ENCODE measurements at places on chromosomes 16 and 17.

DNA sequence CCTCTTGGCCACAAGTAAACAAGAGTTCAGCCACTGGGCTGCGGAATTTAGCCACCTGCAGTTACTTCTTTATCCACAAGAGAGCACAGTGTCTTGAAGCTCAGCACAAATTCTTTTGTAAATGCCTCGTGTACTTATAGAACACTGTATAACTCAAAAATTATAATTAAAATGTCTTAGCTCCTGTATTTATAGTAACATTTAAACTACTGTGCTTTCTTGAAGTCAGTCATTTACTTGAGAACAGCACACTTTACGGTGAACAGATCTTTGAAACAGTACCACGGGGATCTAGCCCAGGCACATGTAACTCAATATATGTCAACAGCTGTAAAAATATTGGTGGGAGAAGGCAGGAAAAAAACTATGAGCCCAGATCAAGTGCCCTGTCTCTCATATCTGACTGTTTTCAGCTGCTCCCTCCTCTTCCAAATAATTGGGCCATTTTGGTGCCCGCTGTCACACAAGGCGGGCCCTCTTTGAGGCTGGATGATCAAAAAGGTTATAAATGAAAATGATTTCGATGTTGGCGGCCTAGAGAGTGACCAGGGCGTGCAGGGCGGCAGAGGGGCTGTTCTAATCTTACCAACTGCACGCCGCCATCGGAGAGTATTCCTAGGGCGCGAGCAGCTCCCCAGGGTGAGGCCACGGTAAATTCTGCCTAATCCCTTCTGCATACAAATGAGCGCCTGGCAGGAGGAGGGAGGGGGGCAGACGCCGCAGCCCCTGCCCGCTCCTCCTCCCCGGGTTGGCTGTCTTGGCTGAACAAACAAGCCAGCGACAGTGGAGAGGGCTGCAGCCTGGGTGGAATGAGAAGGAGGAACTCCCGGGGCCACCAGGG, 183.2 kb downstream of the C16orf78 start:
- DNase-seq, result peak; percentile 34

GRCh38 chr16:1108299-1109252, 12.5 kb upstream of the C1QTNF8 start:
- no peak for DNase-seq

GRCh38 chr17:34886831-34887230, 74.4 kb downstream of the CCT6B start:
- no peak for DNase-seq

DNA sequence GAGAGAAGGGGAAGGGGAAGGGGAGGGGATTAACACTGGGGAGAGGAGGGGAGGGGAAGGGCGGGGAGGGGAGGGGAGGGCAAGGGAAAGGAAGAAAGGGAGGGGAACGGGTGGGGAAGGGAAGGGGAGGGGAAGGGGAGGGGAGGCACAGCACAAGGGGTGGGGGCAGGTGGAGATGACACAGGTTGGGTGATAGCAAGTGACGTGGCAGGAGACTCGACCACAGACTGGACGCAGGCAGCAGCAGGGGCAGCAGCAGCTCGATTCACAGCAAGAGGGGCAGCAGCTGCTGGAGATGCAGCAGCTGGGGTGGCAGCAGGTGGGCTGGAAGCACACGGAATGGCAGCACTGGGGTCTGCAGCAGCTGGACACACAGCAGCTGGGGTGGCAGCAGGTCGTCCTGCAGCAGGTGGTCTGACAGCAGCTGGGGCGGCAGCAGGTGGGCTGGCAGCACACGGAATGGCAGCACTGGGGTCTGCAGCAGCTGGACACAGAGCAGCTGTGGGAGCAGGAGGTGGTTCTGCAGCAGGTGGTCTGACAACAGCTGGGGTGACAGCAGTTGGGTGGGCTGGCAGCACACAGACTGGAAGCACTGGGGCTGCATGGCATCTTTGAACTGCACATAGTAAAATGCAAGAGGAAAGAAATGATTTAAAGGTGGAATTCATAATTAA, at the start of gene KRTAP4-16:
TSS of gene KRTAP4-16 (minus strand) at position 624 of the 674 bp plus-strand sequence. CDS start at position 624, 0 bp downstream.
- DNase-seq, result no peak

DNA sequence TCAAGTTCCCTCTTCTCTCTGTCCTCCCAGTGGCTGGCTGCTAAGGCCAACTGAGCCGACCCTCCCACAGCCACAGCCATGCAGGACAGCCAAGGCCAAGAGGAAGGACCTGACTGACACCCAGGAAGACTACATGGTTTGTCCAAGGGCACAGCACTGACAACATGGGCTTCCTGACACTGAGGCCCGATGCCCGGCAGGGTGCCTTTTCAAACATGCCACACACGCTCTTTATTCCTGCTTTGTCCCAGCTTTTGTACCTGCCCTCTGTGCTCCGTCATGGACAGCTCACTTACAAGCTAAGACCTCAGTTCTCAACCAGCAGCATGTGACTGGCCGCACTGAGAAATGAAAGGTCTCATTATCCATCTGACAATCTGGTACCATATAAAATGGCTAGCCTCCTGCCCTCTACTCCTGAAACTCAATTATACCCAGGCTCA, 45.8 kb downstream of the TEX2 start:
- DNase-seq, result no peak

DNA sequence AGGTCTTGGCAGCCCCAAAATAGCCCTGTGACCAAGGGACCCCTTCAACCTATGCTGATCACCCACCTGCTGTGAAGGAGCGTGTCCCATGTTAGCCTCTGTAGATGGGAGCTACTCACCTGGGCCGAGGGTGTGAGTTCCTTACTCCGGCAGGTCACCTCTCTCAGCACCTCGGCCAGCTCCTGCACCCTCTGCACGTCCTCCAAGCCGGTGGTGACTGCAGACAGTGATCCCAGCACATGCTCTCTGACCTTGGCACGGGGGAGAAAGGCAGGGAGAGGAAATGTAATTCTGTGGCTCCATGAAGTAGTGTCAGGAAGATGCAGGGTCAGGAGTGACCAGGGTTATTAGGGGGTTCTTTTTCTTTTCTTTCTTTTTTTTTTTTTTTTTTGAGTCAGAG, 67.7 kb upstream of the BCO1 start:
- DNase-seq, result no peak

- DNase-seq, result no peak
Measured at GRCh38 chr17:79038545-79039135, 14.7 kb downstream of the C1QTNF1 start.

- no peak for DNase-seq
Measured at GRCh38 chr16:11395008-11395948, 50.0 kb downstream of the RMI2 start.

GRCh38 chr17:50194934-50195865, 6.2 kb downstream of the COL1A1 start:
- no peak for DNase-seq

- DNase-seq, result no peak
Measured at GRCh38 chr17:17398188-17398942, 78.4 kb upstream of the MED9 start.

DNA sequence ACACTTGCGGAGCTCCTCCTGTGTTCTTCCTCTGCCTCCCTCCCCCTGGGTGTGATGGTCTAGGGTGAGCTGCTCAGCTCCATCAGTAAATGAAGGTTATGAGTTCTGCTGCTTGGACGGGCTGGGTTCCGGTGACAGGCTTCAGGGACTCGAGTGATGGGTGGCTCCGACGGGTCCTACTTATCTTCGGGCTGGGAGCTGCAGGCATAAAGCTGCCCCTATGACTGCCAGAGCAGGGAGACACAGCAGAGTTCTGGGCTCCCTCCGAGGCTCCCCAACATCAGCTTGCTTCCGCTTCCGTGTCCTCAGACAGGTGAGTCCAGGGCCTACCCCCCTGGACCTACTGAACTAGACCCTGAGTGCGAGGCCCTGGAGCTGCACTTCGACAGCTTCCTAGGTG, 11.3 kb upstream of the MLKL start:
- no peak for DNase-seq

DNA sequence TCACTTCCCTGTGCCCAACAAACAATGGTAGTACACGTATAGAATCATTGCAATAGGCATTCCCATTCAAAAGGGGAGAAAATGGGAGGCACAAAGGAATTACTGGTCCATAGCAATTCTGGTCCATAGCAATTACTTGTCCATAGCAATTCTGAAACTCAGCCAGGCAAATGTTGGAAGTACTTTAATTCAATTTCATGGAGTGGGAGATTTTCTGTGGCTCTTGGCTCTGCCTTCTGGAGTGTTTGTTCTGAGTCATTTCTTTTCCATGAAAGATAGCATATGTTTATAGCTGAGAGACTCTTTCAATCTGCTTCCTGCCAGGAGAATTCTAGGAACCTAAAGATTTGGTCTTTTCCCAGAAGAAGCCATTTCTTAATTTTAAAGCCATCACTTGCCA, 182.8 kb upstream of the ELAC2 start:
- no peak for DNase-seq

DNA sequence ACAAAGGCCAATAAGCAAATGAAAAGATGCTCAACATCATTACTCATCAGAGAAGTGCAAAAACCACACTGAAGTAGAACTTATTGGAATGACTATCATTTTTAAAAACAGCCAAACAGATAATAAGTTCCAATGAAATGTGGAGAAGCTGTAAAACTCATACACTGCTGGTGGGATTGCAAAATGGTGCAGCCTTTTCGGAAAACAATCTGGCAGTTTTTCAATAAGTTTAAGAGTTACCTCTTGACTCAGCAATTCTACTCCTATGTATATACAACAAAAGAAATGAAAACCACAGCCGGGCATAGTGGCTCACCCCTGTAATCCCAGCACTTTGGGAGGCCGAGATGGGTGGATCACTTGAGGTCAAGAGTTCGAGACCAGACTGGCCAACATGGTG, 49.3 kb downstream of the AKAP10 start:
- no peak for DNase-seq

DNA sequence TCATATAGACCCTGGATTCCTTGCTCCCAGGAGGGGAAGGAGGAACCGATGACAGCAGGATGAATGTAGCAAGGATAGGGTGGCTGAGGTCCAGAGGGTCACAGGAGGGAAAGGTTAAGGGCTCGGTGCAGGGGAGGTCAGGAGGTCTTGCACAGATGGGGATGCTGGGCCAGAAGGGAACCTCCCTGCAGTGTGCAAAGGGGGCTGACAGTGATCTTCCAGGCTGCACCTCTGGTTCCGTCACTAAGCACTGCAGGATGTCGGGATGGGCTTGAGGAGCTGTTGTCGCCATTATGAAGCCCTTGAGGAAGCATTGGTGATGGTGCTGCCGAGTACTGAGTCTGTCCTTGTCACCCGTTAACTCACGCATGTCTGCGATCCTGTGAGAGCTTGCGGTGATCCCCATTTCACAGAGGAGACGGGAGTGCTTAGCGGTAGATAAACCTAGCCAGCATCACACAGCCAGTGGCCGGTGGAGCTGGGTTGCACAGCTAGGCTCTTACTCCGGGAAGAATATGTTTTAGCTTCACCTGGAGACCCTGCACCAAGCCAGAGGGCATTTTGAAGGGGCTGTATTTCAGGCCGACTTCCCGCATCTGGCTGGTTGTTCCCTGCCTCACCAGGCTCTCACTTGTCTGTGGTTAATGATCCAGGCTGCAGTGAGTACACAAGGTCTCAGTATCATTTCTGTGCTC, 120.4 kb downstream of the SNX29 start:
- DNase-seq, result no peak

DNA sequence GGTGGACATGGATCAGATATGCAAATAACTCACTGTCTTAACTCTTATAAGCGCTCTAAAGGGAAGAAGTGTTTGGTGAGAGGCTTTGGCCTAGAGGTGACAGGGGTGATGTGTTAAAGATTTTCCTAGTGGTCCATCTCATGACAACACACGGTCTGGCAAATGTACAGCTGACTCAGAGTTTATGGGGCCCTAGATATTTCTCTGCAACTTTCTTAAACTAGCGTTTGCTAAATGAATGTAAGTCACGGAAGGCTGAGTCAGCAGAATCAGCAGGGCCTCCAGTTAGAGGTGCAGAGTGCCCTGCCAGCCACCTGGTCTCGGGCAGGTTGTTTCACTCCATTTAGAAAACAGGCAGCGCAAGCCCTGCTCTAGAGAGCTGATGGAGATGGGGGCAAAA, 40.1 kb downstream of the CLEC16A start:
- DNase-seq, result no peak

DNA sequence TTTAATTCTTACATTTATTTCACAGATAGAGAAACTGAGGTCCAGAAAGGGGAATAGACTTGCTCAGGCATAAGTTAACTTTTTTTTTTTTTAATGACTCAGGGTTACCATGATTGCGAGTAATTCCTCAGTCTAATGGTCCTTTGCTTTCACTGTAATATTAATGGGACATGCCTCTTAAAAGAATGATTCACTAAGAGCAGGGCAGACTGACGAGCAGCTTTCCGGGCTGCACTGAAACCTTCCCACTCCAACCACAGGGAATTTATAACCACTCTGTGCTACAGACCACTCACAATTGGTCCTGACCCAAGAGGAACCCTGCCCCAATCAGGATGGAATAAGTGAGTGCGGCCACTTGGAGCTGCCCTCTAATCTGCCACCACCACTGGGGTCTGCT, 5.7 kb downstream of the HOXB2 start:
- DNase-seq, result no peak

DNA sequence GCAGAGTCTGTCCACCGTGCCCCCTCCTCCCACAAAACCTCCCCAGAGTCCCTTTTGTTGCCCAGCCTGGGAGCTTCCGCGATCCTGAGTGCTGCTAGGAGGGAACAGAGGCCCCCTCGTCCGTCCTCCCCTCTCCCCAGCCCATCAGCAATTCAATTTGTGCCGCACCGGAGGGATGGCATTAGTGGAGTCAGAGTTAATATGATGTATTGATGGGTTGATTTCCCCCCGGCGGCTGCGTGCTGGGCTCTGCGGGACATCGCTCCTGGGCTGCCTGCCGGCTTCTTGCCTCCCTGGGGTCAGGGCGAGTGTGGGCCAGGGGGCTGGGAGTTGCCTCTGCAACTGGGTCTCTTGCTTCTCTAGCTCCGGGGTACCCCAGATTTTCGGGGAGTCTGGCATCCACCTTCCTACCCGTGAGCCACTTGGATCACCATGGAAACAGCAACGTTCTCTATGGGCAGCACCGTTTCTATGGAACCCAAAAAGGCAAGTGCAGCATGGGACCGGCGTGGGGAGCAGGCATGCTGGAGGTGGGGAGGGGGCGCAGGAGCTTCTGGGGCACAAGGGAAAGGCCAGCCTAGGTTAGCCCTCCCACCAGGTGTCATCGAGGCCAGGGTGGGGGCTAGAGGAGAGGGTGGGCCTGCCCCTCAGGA, 42.9 kb downstream of the BAHCC1 start:
- no peak for DNase-seq

DNA sequence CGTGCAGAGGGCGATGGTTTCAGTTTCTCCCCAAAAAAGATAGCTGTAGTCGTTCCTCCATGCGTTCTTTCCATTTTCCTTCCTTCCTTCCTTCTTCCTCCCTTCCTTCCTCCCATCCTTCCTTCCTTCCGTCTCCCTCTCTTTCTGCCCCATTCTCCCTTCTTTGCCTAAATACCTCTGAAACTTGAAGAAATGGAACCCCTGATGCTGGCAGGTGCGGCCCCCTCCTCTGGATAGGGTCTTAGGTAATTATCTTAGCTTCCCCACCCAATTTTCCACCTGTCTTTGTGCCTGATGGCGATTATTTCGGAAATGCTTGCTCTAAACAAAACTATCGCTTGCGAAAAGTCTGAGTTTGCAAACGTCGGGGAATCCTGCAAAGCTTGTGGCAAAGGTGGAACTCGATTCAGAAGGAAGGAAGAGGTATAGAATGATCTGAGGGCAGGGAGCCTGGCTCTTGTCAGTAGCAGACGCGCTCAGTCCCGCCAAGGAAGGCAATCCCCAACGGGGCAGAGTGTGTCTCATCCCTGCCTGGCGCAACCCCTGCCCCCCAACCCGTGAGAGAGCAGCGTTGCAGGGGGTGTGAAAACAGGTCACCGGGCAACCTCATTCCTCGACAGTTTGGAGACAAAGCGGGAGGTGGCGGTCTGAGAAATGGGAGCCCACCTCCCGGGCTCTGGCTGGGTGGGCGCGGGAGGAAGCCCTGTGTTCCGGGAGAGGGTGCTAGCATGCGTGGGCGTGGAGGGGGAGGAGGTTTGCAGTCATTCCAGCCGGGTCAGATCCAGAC, 2.9 kb upstream of the CBX8 start:
- DNase-seq, result no peak

Data from NCI-H748 treated with DMSO at 0.1 percent for 48 hours (cell line).